Nucleus accumbens (tissue), 56 donors: ENCODE measurements at places on chromosomes 2 and 18.

DNA sequence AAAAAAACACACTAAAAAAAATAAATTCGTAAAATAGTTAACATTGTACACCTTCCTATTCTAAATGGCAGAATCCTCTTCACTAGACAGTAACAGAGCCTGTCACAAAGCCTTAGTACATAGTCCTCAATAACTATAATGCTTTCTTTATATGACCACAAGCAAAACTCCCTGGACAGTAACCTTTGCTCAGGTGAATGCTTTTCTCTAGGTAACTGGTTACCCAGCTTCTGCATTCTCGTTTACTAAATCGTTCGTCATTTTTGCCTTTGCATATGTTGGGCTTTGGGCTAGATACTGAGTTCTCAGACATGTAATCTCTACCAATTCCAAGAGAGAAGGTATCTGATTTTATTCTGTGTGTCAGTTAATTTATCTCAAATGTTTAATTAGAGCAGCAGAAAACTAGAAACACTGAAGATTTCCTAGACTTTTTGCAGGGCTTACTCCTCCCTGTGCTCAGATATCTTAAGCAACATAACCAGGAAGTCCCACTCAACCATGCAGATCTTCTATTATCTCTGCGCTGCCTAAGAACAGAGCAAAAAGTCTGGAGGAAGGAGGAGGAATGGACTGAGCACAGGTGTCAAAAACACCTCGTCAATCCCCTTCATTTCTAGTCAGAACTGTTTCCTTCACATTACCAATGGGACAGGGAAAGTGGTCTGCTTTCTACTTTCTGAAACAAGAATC lies 247.7 kb downstream of the SOCS6 start:
- DNase-seq = no peak

- DNase-seq = no peak
Observed at GRCh38 chr18:27772081-27772480, 404.8 kb downstream of the CDH2 start.

GRCh38 chr2:7165736-7166135 lies 248.5 kb downstream of the RNF144A start:
- DNase-seq = no peak

- no peak for DNase-seq
Observed at GRCh38 chr2:238615187-238615586, 188.5 kb downstream of the ASB1 start.

- DNase-seq = no peak
Observed at GRCh38 chr2:170162271-170162632, 15.7 kb upstream of the MYO3B start.

DNA sequence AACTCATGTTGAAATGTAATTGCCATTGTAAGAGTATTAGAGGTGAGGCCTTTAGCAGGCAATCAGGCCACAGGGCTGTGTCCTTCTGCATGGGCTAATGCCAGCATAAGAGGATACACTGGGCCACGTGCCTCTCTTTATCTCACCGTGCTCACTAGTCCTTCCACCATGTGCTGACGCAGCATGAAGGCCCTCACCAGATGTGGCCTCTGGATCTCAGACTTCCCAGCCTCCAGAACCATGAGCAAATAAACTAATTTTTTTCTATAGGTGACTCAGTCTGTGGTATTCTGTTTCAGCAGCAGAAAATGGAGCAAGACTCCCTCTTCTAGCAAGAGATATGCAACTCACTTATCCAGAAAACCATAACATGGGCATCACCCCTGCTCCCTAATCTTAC lies 149.7 kb upstream of the ZNF236 start:
- DNase-seq = no peak

GRCh38 chr2:196798980-196799379 lies 503 bp downstream of the GTF3C3 start:
- DNase-seq = no peak

DNA sequence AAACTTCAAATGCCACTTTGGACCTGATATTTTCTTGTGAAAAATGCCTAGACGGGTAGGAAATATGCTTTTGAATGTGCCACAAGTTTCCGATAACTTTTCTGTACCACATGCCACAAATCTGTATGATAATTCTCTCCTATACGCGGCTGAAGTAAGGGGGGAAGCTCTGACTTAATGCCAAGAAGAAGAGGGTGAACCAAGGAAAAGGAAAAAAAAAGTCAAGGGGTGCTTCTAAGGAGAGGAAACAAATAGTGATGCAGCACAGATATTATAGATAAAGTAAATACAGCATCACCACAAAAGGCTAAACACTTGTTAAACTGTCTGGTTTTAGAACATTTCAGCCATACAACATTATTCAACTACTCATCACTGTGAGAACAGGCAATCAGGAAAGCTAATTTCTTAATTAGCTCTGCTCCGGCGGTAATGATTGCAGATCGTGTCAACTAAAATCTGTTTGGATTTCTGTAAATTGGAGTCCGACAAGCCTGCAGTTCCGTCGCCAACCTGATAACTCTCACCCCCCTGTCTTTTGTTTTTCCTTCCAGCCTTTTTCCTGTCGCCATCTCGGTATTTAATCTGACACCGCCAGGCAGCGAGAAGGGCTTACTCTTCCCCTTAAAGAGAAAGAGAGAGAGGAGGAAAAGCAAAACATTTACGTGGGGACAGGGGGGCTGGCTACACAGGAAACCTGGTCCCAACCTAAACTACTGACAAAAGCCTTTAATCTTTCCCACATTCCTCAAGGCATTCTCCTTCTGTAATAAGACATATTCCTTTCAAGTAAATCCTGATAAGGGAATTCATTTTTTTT lies 67.5 kb downstream of the ZEB2 start:
- DNase-seq = no peak

DNA sequence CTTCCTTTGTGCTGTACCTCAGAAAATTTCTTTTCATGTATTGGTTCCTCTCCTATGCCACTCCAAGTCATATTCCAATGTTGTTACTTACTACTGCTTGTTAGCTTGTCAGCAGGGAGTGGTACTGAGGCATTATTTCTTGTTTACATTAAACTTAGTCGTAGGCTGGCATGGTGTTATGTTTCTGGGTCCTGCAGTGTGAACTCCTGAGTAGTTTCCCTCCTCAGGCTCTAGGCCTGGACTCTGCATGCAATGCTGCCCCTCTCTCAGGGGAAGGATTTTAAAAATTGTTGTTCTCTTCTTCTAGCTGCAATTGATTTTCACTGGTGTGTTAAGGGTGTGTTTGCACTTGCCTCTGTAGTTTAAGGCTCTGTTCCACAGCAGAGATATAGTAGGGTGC lies 671.6 kb downstream of the PLCL1 start:
- DNase-seq = no peak

DNA sequence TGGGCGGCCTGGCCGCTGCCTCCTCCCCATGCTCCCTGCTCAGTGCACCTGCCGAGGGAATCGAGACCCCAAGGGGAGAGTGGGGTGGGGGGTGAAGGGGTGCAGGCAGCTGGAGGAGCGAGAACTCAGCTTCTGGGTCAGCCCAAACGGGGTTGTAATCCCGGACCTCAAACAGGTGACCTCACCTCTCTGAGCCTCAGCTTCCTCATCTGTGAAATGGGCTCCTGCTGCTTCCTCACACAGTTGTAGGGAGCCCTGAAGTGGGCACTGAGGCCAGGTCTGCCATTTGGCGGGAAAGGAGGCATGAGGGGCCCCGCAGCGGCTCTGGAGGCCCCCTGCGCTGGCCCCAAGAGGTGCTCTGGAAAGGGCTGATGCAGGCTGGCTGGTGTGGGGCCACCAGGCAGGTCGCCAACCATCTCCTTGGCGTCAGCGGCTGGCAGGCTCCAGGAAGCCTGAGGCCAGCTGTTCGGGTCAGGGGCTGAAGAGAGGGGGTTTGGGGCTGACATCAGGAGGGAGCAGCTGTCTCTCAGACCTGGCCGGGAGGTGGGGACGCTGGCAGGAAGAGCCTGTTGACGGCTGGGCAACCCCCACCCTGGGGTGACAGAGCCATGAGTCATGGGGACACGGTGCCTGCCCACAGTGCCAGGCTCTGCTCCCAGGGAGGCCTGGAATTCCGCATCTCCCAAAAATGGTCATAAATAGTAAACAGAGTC lies 4.9 kb downstream of the KLHL30 start:
- no peak for DNase-seq

DNA sequence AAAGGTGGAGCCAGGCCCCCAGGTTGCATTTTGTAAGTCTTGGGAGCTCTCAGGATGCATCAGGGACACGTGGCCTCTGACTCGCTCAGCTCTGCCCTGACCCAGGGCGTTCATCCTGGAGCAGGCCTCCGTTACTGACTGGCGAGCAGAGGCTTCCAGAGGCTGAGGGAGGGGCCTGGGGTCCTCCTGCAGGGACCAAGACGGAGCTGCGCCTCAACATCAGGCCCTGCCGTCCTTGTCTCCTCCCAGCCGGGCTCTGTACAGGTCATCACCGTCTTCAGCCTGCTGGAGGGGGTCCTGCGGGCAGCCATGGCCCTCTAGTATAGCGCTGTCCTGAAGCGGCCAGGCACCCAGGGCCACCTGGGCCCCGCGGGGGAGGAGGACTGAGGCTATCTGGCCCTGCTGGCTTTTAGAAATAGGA lies 10.2 kb upstream of the ALPP start:
- no peak for DNase-seq

DNA sequence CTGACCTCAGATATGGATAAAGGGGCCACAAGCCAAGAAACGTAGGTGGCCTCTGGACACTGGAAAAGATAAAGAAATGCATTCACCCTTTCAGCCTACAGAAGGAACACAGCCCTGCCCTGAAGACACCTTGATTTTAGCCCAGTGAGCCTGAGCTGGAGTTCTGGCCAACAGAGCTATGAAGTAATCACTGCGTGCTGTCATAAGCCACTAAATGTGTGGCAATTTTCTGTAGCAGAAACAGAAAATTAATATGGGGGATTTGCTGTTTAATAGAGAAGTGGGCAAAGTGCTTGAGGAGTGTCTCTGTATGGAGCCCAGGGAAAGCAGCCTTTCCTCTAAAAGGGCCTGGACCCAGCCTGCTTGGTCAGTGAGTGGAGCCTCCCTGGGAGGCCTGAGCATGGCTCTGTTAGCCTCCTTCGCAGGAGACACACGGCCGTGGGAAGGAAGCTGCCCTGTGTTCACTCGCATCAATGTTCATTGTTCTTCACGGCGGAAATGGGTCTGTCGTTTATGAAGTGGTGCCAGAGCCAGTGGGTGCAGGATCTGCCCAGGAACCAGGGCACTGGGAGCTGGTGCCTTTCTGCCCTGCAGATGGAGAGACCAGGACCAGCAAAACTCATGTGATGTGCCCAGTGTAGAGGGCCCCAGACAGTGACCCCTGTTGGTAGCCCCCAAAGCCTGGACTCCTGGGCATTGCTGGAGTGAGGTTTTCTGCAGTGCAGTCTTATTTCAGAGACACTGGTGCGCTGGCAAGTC lies 268.9 kb downstream of the NDUFA10 start:
- no peak for DNase-seq

DNA sequence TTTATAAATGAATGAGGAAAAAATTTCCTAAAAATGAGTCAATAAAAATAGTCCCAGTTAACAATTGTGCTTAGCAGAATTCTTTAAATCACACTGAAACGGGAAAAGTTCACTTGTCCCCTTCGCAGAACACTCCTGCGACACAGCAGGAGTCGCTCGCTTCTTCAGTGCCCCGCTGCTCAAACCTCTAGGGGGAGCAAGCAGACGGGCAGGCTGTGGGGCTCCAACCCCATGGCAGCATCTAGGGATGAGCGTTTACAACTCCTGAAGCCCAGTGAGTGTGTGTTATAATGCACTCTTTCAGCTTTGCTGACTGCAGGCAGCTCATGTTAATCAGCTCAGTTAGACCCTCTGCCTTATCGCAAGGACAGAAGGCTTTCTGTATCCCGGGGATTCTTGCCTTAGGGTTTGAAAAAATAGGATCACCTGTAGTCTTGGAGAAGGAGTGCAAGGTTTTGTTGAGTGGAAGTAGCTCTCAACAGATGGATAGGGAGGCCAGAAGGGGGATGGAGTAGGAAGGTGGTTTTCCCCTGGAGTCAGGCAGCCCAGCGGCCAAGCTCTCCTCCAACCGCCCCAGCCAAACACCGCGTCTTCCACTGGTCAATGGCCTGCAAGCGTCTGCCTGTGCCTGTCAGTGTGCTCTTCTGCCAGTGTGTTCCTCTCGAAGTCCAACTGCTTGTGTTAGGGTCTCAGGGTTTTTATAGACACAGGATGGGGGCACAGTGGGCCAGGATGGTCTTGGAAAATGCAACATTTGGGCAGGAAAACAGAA lies 1977.7 kb upstream of the LRRTM1 start:
- no peak for DNase-seq

DNA sequence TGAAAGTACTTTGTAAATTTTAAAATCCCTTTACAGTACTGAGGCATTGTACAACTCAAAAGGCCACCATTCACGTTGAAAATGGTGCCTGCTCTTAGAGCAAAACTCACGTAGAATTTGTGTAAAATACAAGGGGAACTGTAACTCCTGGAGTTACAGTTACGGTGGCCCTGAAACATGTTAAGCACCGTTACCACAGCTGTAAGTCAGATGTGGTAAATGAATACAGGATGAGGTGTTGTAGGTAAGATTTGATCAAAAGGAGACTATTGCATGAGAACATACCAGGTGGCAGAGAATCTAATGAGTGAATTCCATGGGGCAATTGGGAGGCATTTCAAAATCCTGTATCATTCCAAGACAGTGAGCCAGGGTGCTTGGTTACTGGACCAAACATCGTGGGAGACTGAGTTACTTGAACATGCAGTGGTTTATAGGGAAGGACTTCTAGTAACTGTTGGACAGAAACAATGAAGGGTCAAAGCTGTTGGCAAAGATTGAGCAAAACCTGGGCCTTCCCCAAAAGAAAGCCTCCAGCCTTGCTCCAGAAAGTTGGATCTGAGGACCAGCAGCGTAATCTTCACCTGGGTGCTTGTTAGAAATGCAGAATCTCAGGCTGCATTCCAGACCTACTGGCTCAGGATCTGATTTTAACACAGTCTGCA lies 535.8 kb upstream of the POU3F3 start:
- no peak for DNase-seq

DNA sequence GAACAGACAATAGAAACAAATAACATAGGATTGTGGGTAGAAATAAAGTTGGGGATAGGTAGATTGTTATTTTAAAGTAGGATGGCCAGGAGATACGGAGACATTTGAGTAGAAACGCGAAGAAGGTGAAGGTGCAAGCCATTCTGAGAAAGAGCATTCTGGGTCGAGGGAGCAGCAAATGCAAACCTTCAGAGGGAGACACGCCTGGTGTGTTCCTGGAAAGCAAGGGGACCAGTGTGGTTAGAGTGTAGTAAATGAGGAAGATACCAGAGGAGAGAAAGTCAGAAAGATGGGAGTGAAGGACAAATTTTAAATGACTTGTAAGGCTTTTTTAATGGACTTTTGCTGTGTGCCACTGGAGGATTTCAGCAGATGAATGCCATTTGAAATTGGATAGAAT lies 1.7 kb downstream of the CYP20A1 start:
- DNase-seq = no peak
